ENCODE measurements at places on chromosomes 6 and 20.

GRCh38 chr20:3398681-3399252, 8.7 kb downstream of the DNAAF9 start:
- no peak for DNase-seq

DNA sequence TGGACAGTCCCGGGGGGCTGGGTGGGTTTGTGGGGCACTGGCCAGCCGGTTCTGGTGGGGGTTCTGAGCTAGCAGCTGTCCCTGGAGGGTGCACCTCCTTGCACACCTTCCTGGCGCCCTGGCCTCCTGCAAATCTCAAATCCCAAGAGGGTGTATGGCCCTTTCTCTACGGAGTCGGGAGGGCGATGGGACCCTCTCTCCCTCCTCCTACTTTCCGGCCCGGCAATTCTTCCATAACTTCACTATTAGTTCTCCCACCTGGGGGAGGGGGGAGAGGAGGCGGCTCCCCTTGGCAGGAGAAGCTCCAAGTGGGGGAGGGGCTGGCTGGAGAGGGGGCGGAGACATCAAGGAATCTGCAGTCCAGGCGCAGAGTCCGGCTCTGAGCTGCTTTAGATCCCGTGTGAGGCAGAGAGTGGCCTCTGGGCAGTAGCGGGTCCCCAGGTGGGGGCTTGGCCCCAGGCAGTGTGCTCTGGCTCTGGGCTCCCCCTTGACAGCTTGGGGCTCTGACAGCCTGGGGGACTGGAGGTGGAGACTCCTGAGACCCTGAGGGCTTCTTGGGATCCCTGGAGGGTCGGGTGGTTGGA, 1.4 kb upstream of the LAMA5 start:
- DNase-seq = no peak

DNA sequence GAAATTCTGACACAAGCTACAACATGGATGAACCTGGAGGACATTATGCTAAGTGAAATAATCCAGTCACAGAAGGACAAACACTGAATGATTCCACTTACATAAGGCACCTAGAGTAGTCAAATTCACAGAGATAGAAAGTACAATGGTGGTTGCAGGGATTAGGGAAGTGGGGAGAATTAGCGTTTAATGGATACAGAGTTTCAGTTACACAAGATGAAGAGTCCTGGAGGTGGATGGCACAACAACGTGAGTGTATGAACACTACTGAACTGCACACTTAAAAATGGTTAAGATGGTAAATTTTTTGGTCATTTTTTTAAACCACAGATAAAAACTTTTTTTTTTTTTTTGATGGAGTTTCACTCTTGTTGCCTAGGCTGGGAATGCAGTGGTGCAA, 24.7 kb downstream of the MOCS3 start:
- no peak for DNase-seq

DNA sequence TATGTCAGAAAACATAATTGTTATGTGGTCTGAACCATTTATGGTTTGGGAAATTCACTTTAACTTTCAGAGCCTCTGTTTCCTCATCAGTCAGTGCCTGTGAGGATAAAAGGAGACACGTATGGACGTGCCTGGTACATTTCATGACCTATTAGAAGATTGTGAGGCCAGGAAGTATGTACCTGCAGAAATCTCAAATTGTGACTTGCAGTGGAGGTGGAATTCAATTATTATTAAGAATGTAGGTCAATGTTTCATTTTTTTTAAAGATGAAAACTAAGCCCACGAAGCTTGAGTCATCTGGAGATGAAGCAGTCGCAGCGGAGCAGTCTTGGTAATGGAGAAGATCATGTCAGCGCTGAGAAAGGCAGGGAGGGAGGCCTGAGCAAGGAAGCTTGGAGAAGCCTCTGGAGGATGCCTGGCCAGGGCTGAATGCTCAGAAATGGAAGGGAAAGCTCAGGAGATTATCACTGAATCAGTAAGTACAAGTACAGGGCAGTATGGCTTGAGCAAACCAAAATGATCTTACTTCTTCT, 3.9 kb upstream of the DSE start:
- DNase-seq = no peak

- DNase-seq = no peak
These were observed 53.1 kb downstream of the DSTN start for GRCh38 chr20:17622851-17623508.

DNA sequence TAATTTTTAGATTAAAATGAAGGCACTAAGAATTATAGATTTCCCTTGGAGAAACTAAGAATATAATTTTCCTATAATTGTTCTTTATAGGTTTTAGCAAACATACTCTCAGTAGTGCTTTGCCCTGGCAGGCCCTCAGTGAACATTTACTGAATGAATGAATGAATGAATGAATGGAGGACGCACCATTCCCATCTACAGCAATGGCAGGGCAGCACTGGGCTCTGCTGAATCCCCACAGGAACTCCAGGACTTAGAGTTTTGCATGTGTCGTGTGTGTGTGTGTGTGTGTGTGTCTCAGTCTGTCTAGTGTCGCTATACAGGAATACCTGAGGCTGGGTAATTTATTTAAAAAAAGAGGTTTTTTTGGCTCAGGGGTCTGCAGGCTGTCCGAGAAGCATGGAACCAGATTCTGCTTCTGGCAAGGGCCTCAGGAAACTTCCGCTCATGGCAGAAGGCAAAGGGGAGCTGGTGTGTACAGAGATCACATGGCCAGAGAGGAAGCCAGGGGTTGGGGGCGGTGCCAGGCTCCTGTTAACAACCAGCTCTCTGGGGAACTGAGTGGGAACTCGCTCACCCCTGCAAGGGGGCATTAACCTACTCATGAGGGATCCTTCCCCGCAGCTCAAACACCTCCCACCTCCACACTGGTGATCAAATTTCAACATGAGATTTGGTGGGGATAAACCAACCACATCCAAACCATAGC, 20.1 kb downstream of the RNASET2 start:
- DNase-seq = no peak

DNA sequence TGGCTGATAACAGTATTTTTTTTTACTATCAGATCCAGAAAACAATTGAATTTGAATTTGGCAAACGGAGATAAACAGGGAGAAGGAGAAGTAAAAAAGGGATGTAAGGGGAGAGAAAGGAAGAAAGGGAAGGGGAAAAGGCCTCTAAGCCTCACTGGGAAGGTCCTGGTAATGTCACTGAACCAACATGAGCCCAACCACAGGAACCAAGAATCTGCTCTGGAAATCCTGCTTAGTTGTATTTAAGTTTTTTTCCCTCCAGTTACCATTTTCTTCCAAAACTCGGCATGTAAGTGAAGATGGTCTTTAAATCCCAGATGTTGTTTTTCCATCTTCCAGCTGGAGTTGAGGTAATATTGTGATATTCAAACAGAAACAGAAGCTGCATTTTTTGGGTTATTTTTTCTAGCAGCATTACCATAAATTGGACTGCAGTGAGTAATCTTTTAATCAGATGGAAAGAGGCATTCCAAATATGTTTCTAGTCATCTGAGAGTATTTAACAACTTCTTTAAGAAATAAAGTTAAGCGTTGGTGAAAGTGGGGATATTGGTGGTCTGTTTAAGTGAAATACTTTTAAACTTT, 91.1 kb downstream of the TXNDC5 start:
- no peak for DNase-seq

DNA sequence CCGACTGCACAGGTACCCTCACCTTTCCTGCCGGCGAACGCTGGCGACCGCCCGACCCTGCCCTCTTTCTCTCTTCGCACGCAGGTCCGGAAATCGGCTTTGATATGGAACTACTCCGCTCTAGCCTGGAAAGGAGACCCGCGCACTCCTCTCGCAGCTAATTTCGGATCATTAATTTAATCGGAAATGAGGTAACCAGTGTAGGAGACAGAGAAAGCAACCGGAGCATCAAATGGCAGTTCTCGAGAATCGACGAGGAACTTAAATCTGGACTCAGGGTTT, 949 bp upstream of the ATXN1 start:
- no peak for DNase-seq

DNA sequence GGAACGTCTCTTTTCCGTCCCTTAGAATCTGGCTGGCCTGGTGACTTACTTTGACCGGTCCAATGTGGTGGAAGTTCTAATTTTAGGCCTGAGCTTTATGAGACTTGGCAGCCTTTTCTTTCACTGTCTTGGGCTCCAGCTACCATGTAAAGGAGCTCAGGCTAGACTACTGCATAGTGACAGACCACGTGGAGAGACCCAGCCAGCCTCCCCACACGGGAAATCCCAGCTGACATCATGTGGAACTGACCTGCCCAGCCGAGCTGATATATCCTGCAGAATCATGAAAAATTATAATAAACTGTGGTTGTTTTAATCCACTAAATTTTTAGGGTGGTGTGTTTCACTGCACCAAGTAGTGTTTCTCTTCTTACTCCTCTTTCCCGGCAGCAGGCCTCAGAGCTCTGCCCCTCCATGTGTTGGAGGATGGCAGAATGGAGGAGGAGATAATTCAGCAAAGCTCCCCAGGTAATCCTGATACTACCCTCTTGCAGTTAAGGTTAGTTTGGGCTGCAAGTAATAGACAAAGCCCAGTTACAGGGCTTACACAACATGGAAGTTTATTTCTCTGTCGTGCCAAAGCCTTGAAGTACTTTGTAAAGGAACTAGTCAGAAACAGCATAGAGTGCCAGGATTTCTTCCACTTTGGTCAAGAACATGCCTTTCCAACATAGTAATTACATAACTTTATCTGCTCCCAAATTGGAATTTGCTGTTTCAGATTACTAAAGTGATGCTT, 87.5 kb downstream of the SH3BGRL2 start:
- no peak for DNase-seq

DNA sequence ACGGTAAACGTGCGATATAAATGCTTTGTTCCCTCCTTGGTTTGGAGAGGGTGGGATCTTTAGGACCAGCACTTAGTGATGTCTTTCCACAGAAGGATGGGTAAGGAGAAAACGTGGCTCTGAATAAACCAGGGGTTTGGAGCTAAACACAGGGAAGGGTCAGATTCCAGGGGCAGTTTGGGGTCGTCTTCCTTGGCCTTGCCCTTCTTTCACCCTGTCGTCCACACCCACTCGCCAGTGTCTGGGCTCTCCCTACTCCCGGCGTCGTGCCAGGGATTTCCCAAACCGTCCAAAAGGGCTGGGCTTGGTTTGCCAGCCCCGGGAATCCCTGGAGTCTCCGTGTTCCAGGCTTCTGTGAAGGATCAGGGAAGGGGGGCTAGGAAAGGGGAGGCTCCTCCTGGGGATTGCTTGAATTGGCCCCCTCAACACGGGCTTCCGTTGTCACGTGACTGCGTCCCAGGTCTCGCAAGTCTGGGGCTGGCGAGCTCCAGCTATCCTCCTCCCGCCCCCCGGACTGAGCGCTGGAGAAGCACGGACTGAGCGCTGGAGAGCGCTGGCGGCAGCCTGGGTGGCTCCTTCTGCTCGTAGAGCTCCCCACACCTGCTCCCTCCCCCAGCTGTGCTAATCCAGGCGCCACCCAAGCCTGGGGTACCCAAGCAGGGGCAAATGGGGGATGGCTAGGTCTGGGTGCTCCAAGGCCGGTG, 9.4 kb upstream of the ARMC12 start:
- no peak for DNase-seq

DNA sequence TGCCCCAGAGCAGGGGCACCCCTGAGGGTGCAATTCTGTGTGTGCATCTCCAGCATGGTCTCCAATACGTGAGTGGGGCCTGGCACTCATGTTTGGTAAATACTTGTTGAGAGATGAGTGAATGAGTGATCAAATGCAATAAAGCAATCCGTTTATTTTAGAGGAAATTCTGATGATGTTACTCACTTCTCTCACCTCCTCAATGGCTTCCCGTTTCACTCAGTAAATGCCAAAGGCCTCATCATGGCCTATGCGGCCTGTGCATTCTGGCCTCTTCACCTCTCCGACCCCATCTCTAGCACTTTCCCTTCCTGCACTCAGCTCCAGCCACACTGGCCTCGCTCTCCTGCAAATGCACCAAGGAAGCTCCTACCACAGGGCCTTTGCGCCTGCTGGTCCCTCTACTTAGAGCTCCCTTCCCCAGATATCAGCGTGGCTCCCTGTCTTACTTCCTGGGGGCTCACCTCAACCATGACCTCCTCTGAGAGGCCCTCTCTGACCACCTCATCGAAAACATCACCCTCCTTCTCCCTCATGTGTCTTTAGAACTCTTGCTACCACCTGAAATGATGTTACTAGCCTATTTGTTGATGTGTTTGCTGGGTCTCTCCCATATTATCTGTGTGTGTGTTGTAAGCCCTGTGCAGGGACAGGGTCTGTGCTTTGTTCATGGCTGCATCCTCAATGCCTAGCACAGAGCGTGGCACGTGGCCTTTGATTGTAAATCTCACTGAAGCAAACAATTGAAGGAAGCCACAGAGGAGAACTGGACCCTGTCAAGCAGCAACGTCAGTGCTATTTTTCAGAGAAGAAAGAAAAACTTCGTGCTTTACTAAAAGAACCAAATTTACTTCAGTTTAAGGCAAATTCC, 42.6 kb downstream of the RAB44 start:
- no peak for DNase-seq

DNA sequence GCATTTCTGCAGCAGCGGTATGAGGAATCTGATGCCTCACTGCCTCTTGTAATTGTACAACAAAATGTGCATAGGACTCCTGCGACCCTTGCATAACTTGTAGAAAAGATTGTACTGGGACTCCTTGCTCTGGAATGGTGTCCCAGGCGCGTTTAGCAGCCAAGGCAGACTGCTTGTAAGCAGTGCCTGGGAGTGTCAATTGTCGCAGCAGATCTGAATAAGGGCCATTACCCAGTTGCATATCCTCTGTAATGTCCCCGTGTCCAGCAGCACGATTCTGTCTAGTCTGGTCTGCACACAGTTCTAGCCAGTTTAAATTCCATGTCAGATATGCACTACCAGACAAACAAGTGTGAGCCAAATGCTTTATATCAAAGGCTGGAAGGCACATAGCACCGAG, 70.7 kb upstream of the BTN3A2 start:
- DNase-seq = no peak

- DNase-seq = no peak
These were observed 133.8 kb downstream of the ARID1B start for GRCh38 chr6:156910938-156911337.

Data from stimulated activated CD8-positive, alpha-beta memory T cell treated with anti-CD3 and anti-CD28 coated beads, Interleukin-4, amount 100 ng/mL, for 1 hour (primary cell).